Globus pallidus (tissue), 1 donor: ENCODE measurements at places on chromosomes 5 and 9.

- no peak for DNase-seq
Measured at GRCh38 chr9:34990908-34991606, 1.5 kb downstream of the DNAJB5 start.

GRCh38 chr5:128436749-128437188 lies 101.3 kb downstream of the FBN2 start:
- DNase-seq, result no peak

- peak; percentile 89 for DNase-seq
Measured at GRCh38 chr9:132944294-132945185, at the start of gene TSC1. Gene TSC1 (minus strand): TSS chr9:132944616. CDS start chr9:132928872, 15,744 bp downstream.

DNA sequence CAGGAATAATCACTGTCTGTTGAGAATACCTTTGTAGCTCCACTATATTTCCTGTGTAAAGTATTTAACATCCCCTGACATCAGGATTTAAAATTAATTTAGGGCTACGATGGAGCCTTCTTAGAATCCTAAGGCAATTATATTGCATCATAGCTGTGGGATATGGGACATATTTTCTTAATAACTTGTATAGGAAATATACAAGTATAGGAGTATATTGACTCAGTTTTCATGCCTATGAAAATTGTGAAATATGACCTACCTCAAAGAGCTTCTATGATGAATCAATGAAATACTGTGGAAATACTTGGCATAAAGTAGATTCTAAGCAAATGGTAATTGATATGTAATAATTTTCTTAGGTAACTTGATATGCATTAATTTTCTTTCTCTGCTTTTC lies 221.0 kb upstream of the KLF4 start:
- no peak for DNase-seq

DNA sequence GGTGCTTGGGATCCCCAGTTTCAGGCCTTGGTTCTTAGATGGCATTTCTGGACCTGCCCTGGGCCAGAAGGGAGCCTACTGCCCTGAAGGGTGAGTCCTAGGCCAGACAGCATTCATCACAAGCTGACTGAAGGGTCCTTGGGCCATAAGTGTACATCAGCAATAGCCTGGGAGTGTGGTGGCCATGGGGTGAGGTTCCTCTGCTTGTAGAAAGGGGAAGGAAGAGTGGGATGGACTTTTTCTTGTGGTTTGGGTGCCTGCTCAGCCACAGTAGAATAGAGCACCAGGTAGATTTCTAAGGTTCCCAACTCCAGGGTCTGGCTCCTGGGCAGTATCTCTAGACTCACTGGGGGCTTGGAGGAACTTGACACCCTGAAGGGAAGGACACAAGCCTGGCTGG lies 95.2 kb upstream of the PHF24 start:
- DNase-seq, result peak; percentile 21

- DNase-seq, result no peak
Measured at GRCh38 chr9:13899924-13900323, 414.0 kb downstream of the NFIB start.
